ENCODE measurements at places on chromosomes 4 and X.

GRCh38 chr4:171759274-171759673 is 53.9 kb upstream of the GALNTL6 start:
- no peak for DNase-seq

GRCh38 chrX:96407072-96407471 is 277.6 kb upstream of the DIAPH2 start:
- DNase-seq = no peak

- no peak for DNase-seq
These were observed 87.4 kb downstream of the KIT start for GRCh38 chr4:54745031-54745770.

DNA sequence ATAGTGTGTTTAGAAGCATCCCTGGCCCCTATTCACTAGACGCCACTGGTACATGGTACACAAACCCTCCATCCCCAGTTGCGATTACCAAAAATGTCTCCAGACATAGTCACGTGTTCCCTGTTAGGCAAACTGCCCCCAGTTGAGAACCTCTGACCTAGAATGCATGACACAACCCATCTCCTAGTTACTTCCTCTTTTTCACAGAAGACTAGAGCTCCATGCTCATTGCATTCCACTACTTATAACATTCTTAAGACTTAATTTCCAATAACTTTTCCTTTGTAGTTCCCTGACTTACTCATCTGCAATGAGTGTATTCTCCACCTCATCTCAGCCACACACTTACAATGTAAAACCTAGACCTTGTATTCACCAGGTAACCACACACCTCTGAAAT is 68.6 kb downstream of the PRSS12 start:
- DNase-seq = no peak

GRCh38 chr4:41822325-41822724 is 73.8 kb upstream of the PHOX2B start:
- DNase-seq = no peak

- no peak for DNase-seq
These were observed 189.6 kb upstream of the POF1B start for GRCh38 chrX:85569096-85569495.

GRCh38 chr4:100539706-100540105 is 21.9 kb upstream of the EMCN start:
- no peak for DNase-seq

DNA sequence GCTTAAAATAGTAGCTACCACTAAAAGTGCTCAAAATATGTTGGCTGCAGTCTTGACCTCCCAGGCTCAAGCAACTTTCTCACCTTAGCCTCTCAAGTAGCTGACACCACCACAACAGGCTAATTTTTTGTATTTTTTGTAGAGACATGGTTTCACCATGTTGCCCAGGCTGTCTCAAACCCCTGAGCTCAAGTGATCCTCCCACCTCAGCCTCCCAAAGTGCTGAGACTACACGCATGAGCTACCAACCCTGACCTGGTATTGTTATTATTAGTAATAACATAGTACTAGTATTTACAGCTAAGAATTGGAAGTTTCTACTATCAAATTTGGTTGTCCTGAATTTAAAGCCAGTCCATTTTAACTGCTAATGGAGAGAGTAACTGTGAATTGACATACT is 18.0 kb downstream of the STAP1 start:
- DNase-seq = no peak

DNA sequence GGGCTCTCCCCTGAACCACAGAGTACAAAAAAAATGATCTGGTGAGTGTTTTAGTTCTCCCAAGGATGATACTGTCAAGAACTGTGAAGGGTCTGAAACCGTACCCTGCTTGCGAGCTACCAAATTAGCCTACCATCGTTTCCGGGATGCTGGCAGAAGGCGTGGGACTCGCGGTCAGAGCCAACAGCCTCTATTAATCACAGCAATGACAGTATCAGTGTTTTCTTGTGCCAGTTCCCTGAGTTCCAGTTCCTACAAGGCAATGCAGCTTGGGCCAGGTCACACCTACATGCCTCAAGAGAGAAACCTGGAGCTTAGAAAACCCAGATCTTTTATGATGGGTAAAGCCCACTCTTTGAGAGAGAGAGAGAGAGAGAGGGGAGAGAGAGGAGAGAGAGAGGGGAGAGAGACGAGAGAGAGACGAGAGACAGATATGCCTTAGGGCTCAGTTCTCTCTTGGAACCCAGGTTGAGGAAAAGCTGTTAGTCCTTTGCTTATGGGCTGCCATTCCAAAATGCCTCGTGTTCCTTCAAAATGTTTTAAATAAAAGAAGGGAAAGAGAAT is 327.8 kb downstream of the ARHGAP10 start:
- no peak for DNase-seq

- no peak for DNase-seq
These were observed 109.8 kb upstream of the ATP6AP2 start for GRCh38 chrX:40470830-40471429.

DNA sequence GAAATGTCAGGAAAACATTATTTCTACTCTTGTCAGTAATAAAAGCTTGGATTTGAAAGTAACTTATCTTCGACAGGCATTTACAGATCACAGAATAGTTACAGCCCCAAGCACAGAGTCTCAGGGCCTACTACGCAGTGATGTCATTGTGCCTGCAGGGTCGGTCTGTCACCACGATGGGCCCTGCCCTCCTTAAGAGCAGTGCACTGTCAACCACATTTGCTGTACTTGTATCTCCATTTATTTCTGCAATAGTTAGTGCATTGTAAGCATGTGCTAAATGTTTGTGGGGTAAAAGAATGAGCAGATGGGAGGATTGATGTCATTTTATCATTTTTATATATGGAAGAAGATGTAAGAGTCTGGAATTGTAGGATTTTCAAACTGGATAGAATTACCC is 13.6 kb upstream of the CCKAR start:
- DNase-seq = no peak

GRCh38 chrX:84047339-84047738 is 140.7 kb downstream of the RPS6KA6 start:
- no peak for DNase-seq

DNA sequence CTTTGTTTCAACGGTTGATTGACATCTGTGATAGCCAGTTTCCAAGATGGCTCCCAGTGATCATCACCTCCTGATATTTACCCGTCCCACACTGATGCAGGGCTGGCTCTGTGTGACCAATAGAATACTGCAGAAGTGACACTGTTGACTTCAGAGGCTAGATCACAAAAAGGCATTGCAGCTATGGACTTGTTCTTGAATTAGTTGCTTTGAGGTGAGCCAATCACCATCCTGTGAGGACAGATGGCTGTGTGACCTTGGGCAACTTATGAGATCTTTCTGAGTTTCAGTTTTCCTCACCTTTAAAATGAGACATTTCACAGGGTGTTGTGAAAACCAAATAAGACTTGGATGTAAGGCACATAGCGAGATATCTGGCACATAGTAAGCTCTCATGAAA is 1.8 kb upstream of the GPR82 start:
- no peak for DNase-seq

DNA sequence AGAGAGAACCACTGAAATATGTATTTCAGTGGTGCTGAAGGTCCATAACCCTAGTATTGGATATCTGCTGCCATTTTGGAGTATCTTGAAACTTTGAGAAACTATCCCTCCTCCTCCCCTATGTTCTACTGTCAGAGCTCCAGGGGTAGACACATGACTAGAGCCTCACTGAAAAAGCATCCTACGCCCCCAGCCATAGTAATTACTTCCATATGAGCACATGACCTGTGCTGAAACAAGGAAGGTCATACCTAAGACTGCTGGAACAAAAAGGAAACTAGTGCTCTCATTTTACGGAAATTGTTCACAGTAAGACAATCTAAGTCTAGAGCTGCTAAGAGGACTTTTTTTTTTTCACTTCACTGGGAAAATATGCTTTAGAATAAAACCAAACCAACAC is 42.0 kb upstream of the MAPK10 start:
- no peak for DNase-seq

GRCh38 chrX:70808942-70809940 is 99.3 kb downstream of the TEX11 start:
- DNase-seq = no peak

DNA sequence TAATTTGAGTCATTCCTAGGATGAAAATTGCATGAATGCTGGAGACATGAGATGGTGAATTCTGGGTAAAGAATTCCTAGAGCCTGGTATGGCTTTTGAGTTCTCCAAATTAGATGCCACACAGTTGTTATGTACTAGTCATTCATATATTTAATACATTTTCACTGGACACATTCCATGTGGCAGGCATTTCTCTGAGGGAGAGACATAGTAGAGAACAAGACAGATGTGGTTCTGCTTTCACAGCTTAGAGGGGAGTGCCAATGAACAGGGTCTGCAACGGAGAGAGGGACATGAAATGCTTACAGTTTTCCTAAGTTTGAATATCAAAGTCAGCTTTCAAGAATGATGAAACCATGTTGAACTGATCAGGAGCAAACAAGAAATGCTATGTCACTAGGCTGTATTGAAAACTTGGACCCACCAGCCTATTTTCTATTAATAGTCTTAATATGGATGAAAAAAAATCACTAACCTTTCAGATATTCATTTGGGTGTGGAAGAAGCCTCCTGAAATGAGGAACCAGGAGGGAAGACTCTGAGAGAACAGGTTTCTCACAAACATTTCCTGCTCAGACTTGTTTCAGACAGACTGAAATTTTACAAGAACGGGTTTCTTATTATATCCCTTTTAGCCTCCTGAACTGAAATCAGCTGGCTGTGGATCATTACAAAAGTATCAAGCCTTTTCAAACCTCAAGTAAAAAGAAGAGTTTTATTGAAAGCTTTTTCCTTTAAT is 276.0 kb upstream of the TET2 start:
- no peak for DNase-seq

DNA sequence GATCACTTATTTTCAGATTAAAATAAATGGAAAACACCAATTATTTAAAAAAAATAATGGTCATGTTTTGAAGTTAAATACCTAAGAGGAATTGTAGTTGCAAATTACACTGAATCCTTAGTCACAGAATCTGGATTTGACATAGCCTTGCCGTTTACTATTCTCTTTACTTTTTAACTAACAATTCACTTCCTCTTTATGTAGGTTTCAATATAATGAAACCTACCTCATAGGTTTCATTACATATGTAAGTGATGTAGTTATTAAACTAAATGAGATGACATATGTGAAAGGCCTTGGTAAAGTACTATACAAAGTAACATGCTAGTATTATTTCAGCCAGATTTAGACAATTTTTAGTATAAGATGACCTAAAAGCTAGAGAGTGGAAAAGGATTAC is 6.5 kb downstream of the SPP1 start:
- DNase-seq = no peak

GRCh38 chrX:21840193-21840545 is 752 bp downstream of the MBTPS2 start:
- DNase-seq = no peak

GRCh38 chr4:148445071-148445859 is 3.1 kb upstream of the NR3C2 start:
- DNase-seq = no peak

DNA sequence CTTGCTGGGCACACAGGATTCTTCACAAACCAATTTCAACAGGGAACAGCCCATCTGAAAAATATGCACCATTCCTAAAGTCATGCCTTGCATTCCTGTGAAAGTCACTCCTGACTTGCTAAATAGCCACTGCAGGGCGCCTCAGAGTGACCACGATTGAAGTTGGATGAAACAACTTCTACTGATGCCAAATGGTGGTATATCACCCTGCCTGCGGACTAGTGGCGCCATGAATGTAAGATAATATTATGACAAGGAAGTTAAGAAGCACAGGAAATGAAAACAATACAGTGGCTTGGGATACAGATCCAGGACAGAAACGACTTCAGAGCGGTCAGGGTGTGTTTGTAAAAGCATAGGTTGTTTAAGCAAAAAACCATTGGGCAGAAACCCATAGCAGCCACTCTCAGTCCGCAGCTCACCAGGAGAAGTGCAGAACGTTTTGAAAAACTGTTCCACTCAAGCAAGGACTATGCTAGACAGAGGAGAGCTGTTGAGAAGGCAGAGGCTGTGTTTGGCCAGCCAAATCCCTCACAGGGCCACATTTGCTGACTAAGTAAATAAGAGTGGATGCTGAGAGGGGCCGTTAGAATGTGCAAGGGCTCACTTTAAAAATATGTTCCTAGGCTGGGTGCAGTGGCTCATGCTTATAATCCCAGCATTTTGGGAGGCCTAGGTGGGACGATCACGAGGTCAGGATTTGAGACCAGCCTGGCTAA is 250.4 kb downstream of the PTTG2 start:
- no peak for DNase-seq

DNA sequence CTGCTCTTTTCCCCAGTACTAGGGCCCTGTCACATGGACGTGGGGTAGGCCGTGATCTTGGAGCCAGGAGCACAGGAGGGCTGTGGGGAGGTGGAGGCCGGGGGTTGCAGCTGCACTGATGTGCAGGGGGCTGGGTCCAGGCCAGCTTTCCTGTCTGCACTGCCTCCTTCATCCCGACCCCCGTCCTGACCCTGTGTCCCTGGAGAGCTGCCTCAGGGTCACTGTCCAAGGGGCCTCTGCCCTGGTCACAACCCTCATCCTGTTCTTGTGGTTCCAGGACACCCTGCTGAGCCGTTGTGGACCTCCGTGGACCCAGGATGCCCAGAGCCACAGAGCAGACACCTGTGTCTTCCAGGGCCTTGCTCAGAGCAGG is 91.7 kb upstream of the ADRA2C start:
- DNase-seq = no peak

- DNase-seq = no peak
These were observed 683 bp downstream of the MAN2B2 start for GRCh38 chr4:6575503-6576240.

DNA sequence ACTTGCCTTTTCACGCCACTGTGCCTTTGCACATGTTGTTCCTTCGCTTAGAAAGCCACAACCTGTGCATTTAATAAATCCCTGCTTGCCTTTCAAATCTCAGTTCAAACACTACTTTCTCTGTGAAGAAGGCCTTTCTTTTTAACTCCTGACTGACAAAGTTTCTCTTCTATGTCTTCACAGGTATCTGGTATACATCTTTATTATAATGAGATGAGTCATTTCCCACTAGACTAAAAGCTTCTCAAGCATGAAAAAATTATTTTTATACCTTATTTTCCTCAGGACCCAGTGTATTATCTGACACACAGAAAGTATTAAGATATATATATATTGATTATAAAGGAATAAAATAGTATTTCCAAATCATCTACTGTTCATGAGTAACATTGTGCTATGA is 189.9 kb downstream of the TBCK start:
- DNase-seq = no peak

DNA sequence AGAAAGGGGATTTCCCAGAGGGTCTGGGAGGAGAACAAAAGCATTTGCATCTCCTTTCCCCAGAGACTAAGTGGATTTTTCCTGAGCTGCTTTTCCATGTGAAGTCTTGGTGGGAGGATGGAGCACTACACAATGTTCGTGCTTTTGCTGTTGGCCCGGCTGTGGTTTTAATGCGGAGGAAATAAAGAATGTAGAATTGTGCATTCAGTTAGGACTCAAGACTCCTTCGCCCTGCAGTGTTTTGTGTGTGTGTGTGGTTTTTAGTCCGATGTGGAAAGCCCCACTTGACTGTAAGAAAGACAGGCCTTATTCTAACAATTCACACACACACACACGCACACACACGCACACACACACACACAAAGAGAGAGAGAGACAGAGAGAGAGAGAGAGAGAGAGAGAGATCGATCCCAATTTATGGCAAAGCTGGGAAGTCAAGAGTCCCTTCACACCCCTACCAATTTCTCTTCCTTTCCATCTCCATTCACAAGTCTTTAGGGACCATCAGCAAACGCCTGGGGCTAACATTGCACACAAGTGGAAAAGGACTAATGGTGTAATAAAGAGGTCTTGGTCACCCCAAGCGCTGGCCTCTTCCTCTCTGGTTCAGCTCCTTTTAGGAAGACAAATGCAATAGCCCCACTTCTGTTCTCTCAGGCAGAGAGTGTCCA is 44.2 kb downstream of the CLDN34 start:
- DNase-seq = no peak
